K562 (cell line): ENCODE measurements at places on chromosomes 7 and 10. TPM values are rescaled to one million over a fixed set of nuclear protein-coding genes. Genes with fewer than 3 reads are reported as not detected.
A peak's percentile ranks its signal among the peaks of the same experiment; 100 is the strongest.

NPFFR1 gene
- not detected in 2 replicates for total RNA-seq

FKBP9 gene
- 23.7 and 27.2 TPM in 2 replicates for total RNA-seq

TMEM130 gene
- total RNA-seq = 0.07 TPM in 1 of 2 replicates, not detected in the other

OR2A42 gene
- total RNA-seq = not detected in 2 replicates

MICALL2 gene
- 102 and 103 TPM in 2 replicates for total RNA-seq

RNF148 gene
- not detected in 2 replicates for total RNA-seq

CLDN3 gene
- 0.29 TPM in 1 of 2 replicates, not detected in the other for total RNA-seq

SLC26A5 gene
- total RNA-seq = not detected in 2 replicates

UNCX gene
- not detected in 2 replicates for total RNA-seq

DNA sequence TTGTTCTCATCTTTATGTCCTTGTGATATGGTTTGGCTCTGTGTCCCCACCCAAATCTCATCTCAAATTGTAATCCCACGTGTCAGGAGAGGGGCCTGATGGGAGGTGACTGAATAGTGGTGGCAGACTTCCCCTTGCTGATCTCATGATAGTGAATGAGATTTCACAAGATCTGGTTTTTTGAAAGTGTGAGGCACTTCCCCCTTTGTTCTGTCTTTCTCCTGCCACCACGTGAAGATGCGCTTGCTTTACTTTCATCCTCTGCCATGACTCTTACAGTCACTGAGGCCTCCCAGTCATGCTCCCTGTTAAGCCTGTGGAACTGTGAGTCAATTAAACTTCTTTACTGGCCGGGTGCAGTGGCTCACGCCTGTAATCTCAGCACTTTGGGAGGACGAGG lies 161.0 kb downstream of the HERPUD2 start:
- DNase-seq = no peak

DNA sequence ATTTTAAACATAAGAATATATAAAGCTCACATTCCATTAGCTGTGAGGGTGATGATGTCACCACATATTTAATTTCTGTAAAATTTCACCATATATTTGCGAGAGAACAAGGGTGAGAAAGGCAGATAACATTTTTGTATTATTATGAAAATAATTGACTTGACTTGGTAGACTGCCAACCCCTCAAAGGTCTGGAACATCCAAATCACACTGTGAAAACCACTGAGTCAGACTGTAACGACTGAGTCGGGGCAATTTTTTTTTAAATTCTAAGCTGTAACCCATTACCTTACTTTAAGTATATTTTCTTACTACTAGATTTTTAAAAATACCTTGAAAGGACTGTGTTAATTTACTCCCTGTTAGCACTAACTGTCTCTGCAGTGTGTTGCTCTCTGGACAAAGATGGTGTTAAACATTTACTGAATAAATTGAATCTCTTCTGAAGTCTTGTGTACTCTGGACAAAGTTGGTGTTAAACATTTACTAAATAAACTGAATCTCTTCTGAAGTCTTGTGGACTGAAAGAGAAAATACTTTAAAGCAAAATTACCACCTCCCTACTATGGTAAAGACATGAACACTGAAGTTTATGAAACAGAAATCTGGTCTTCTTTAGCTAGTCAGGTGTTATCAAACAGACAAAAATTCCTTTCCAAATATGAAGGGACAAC lies 14.1 kb downstream of the PDZD8 start:
- DNase-seq = no peak

- DNase-seq = no peak
Observed at GRCh38 chr7:95534796-95535195, 49.1 kb downstream of the ASB4 start.

DNA sequence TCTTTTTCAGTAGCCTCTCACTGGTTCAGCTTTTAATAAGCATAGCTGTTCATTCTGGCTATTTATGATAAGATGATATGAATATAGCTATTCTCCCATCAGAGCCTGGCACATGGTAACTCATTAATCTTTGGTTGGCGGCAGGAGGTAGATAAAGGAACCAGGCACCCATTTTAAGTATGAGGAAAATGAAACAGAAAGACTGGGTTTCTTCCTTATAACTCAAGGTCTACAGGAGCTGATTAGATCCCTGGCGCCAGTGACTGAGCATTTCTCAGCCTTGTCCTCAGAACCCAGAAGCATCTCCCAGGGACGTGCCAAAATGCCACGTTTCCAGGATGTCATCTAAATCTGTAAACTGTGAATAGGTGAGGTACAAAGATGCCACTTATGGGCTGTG lies 141.9 kb downstream of the TCF7L2 start:
- no peak for DNase-seq

DNA sequence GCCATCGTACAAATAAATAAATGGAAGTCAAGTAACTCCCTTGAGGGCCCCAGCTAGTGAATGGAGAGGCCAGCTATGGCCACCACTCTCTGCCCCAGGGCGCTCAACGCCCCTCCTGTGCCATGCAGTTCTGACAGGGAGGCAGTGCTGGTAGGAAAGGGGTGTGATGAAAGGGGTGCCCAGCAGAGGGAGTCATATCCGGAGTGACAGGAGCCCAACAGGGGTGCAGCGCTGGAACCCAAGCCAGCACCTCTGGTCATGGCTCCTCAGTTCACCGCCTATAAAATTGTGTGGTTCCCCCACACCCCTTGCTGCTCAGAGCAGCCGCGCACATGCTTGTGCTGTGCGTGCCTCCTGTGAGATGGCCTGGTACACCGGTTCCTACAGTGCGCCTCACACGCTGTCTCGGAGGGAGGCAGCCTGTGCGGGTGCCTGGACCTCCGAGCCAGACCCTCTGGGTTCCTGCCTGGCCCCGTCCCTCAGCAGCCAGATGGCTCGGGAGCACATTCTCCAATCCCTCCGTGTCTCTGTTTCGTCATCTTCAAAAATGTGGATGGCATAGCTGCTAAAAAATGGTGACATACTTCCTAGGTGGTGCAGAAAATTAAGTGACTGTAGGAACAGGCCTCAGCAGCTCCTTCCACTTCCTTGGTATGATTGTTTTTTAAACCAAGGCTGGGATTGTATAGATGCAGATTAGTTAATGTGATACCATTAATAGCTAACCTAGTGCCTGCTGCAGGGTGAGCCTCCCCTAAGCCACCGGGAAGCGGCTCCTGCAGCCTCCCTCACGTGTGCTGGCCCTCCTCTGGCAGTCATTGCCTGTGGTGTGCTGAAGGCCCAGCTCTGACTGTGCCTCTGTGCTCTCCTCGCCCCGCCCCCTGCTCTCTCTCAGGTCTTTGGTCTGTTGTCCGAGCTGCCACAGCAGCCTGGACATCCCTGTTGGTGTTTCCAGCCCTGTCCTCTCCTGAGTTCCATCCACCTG lies 125.8 kb downstream of the EGFR start:
- DNase-seq = peak; percentile 41

DNA sequence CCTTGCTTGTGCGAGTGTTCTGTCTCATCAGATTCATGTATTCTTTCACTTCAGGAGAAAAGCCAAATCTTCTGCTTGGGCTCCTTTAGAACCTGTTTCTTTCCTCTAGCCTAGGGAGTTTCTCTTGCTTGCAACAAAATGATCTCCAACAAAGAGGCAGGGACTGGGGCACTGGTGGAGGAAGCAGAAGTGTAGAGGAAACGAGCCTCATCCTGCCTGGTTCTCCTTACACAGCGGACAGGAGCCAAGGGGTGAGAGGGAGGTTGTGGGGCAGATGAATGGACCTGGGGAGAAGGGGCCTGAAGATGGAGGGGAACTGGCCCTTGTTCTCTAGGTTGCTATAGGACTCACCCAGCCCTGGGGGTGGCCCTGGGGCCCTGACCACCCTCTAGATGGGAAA lies 141.1 kb downstream of the PKD1L1 start:
- no peak for DNase-seq

DNA sequence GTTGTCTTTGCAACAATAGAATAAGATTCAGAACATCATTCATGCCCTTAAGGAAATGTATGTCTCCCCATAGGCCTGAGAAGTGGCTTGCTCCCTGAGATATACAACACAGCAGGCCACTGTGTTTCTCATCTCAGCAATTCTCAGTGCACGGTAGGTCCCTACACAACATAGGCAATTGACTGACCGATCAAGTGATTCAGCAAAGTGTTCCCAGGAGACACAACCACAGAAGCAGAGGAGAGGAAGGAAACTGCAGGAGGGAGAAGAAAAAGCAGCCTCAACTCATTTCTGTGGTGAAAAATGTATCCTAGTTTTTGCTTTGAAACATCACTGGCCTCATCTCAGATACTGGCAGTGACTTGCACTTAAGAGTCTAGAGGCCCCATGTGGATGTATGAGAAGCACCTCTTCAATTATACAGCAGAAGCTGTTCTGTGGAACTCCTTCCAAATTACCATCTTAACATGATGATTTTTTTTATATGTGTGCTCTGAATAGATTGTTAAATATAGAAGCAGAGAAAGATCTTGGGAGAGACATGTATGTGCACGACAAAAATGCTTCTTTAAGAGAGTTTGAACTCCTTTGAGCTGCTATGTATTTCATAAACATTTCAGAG lies 306.8 kb downstream of the XPNPEP1 start:
- DNase-seq = no peak

DNA sequence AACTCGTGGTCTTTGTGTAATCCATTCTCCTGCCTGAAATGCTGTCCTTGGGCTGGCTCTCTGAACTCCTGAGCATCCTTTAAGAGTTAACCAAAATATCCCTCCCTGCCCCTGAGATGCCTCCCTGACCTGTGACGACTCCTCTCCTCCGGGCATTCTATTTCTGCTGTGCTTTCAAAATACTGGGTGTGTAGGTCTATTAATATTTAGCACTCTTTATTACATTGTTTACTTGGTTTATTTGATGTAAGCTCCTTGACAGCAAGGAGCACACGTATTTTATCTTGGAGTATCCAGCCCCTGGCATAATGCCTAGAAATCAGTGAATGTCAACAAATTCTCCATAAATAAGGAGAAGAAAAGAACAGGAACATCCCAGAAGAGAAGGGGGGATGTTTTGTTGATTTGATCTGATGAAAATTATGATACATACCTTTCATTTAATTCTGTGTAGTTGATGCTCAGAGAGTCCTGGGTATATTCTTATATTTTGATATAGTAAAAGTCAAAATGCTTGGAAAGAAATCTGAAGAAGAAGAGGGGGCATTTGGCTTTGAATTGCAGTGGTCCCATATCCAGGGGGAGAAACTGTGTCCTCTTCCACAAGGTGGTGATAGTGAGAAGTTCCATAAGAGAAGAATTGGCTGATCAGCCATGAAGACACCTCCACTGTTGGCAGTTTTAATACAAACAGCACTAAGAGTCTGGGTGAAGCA lies 107.7 kb upstream of the MPP7 start:
- no peak for DNase-seq

DNA sequence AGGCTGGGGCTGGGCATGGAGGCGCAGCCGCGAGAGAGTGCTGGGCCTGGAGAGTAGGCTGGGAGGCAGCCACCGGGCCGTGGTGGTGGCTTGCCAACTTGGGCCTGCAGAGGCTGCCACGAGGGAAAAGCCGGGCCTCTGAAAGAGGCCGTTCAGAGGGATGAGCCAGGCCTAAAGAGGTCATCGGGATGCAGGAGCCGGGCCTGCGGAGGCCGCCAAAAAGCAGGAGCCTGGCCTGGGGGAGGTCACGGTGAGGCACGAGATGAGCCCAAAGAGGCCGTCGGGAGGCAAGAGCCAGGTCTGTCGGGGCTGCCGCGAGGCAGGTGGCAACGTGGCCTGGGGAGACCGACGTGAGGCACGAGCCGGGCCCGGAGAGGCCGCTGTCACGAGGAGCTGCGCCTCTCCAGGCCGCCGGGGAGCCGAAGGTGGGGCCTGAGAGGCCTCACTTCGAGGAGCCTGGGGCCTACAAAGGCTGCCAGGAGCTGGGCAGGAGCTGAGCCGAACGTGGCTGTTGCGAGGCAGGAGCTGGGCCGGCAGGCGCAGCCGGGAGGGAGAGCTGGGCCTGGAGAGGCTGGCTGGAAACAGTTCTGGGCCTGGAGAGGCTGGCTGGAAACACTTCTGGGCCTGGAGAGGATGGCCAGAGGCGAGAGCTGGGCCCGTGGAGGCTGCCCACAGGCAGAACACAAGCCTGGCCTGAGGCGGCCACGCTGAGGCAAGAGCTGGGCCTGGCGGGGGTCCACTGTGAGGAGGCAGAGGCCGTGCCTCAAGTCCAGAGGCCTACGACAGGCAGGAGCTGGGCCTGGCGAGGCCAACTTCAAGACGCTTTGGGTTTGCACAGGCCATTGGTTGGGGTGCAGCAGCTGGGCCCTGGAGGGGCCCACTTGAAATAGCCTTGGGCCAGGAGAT lies 24.6 kb downstream of the MDH2 start:
- DNase-seq = no peak

DNA sequence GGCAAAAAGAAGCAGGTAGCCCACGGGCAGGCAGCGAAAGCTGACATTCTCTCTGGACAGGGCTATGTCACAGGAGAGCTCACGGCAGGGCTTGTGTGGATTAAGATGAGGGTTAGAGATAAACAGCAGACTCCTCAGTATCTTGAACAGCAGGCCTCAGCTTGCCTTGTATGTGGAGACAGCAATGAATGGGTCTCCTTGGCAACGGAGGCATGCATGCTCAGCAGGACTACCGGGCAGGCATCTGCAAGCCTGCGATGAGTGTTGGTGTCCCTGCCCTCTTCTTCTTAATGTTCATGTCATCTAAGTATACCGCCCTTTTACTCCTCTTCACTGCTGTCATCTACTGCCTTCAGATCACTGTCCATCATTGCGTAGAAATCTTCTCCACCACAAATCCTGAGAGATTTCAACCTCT lies 81.9 kb upstream of the C1GALT1 start:
- DNase-seq = peak; percentile 91
